Activated T-helper 2 cell treated with anti-CD3 and anti-CD28 coated beads, Interferon-gamma antibody, Interleukin-2, Interleukin-4, amounts not matched to agents 10 μg/mL and 5 μg/mL and 100 μg/mL, durations not matched to agents 14 hours and 24 hours and 36 hours (primary cell): ENCODE measurements at places on chromosomes 7 and 10. TPM values are rescaled to one million over a fixed set of nuclear protein-coding genes. Genes with fewer than 3 reads are reported as not detected.
A peak's percentile ranks its signal among the peaks of the same experiment; 100 is the strongest.

FGL2 gene
- 1.1 and 1.2 TPM in 2 replicates for total RNA-seq

- no peaks in the 10 kb centered on the region for H3K27me3 ChIP-seq
- H3K4me3 ChIP-seq, result no peak overlapping the region
- DNase-seq, result no peak
- H3K27ac ChIP-seq, result no peak overlapping the region
- peaks cover 16% of the 10 kb centered on the region for H3K36me3 ChIP-seq
Measured at GRCh38 chr7:130566168-130566897, 74.4 kb downstream of the MEST start.

GRCh38 chr7:102288285-102288930 is 1.7 kb downstream of the SH2B2 start:
- DNase-seq, result no peak
- no peak overlapping the region for H3K27ac ChIP-seq
- no peaks in the 10 kb centered on the region for H3K36me3 ChIP-seq
- H3K4me3 ChIP-seq, result peak overlapping the region; percentile 49

DNA sequence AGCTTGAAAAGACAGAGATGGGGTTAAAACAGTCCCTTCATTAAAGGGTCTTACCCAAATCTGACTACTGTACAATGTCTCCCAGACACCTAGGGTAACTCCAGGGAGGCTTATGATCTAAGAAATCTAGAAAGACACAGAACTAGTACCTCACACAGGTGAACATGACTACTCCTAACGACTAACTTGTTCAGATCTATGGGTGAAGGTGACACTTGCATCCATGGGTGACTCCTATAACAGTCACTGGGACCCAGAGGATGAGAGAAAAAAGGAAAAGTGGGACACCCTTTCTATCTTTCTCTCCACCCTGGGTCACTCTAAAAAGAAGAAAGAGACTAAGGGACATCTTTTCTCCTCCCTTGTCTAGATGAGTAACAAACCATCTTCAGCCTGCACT is 19.2 kb downstream of the AKR1C8 start:
- H3K27me3 ChIP-seq, result no peaks in the 10 kb centered on the region
- peaks cover 3% of the 10 kb centered on the region for H3K36me3 ChIP-seq
- peaks cover 7% of the 10 kb centered on the region for H3K4me1 ChIP-seq
- H3K4me3 ChIP-seq, result no peak overlapping the region

DNA sequence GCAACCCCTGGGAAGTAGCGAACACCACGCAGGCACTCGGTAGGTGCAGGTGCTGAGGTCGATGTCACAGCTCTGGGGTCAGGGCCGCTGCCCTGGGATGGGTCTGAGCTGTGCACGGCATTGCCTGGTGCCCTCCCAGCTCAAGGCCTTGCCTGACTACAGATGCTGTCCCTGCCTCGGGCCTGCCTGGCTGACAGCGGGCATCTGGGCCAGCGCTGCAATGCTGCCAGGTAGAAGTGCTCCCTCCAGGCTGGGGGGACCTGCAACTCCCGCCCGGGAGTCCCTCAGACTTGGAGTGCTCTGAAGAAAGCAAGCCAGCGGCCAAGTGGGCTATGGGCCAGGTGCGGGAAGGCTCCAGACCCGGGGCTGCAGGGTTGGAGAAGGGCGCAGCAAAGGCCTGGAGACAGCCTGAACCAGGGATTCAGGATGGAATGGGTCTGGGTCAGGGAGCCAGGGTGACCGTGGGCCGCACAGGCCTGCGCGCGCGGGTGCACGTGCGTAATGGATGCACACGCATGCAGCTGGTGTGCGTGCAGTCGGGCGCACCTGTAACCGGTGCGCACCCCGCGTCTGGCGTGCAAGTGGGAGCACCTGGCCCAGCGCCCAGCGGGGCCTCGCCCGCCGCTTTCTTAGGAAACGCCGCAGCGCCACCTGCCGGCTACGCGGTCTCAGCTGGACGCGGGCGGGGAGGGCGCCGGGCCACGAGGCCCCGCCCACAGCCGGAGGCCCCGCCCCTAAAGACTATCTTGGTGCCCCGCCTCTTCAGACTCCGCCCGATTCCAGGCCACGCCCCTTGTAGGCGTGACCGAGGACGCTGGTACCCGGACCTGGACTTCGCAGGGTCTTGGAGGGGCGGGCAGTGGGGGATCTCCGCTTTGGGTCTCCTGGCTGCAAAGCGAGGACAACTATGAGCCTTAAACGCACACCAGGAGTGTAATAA is 46.7 kb downstream of the MICALL2 start:
- no peak overlapping the region for H3K27ac ChIP-seq
- DNase-seq, result peak; percentile 78
- H3K27me3 ChIP-seq, result peaks cover 2% of the 10 kb centered on the region
- H3K4me1 ChIP-seq, result peaks cover 15% of the 10 kb centered on the region
- no peaks in the 10 kb centered on the region for H3K36me3 ChIP-seq
- H3K4me3 ChIP-seq, result peak overlapping the region; percentile 8

GRCh38 chr10:84525120-84525806 is 196.9 kb downstream of the CCSER2 start:
- no peak for DNase-seq
- no peaks in the 10 kb centered on the region for H3K4me1 ChIP-seq
- H3K4me3 ChIP-seq, result no peak overlapping the region
- no peak overlapping the region for H3K27ac ChIP-seq
- H3K36me3 ChIP-seq, result no peaks in the 10 kb centered on the region

- no peak overlapping the region for H3K27ac ChIP-seq
- H3K4me1 ChIP-seq, result no peaks in the 10 kb centered on the region
- no peaks in the 10 kb centered on the region for H3K36me3 ChIP-seq
- DNase-seq, result no peak
- no peak overlapping the region for H3K4me3 ChIP-seq
Measured at GRCh38 chr7:14009453-14010418, 20.3 kb upstream of the ETV1 start.

- DNase-seq, result no peak
- no peak overlapping the region for H3K27ac ChIP-seq
- no peaks in the 10 kb centered on the region for H3K36me3 ChIP-seq
- no peak overlapping the region for H3K4me3 ChIP-seq
- no peaks in the 10 kb centered on the region for H3K4me1 ChIP-seq
Measured at GRCh38 chr10:61592581-61592980, 70.1 kb upstream of the CABCOCO1 start.

A1CF gene
- total RNA-seq, result not detected in 2 replicates

GRCh38 chr7:143172354-143172753 is 10.9 kb upstream of the TAS2R39 start:
- H3K36me3 ChIP-seq, result no peaks in the 10 kb centered on the region
- no peak overlapping the region for H3K27ac ChIP-seq
- H3K27me3 ChIP-seq, result no peaks in the 10 kb centered on the region
- no peak overlapping the region for H3K4me3 ChIP-seq

TSPAN33 gene
- total RNA-seq, result 5.5 and 5.6 TPM in 2 replicates

METTL27 gene
- total RNA-seq, result 0.90 and 0.94 TPM in 2 replicates

GRCh38 chr10:111204838-111205237 is 128.0 kb downstream of the ADRA2A start:
- no peak overlapping the region for H3K4me3 ChIP-seq
- H3K27me3 ChIP-seq, result no peaks in the 10 kb centered on the region
- no peak overlapping the region for H3K27ac ChIP-seq
- H3K4me1 ChIP-seq, result no peaks in the 10 kb centered on the region
- no peaks in the 10 kb centered on the region for H3K36me3 ChIP-seq

GRCh38 chr7:90668992-90669391 is 72.9 kb downstream of the CDK14 start:
- H3K4me1 ChIP-seq, result no peaks in the 10 kb centered on the region
- no peak for DNase-seq
- H3K27ac ChIP-seq, result no peak overlapping the region

VIM gene
- total RNA-seq, result 337 and 342 TPM in 2 replicates

DNA sequence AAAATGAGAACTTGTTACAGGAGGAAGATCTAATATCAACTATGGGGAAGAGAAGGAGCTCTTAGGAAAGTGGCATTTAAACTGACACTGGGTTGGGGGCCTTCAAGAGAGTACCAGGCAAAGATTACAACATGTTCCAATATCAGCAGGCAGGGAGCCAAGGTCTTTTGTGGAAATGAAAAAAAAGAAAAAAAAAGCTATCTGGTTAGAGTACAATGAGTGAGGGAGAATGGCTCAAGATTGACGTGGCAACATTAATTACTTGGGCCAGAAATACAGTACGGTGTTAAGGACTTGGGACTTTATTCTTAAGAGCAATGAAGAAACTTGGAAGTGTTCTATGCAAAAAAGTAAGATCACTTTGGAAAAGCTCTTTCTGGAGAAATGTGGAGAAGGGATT is 132.3 kb upstream of the CDK1 start:
- H3K27ac ChIP-seq, result no peak overlapping the region
- peaks cover 8% of the 10 kb centered on the region for H3K4me1 ChIP-seq
- no peaks in the 10 kb centered on the region for H3K36me3 ChIP-seq
- no peak overlapping the region for H3K4me3 ChIP-seq
- no peaks in the 10 kb centered on the region for H3K27me3 ChIP-seq

TES gene
- total RNA-seq, result 44.3 and 46.3 TPM in 2 replicates

DNA sequence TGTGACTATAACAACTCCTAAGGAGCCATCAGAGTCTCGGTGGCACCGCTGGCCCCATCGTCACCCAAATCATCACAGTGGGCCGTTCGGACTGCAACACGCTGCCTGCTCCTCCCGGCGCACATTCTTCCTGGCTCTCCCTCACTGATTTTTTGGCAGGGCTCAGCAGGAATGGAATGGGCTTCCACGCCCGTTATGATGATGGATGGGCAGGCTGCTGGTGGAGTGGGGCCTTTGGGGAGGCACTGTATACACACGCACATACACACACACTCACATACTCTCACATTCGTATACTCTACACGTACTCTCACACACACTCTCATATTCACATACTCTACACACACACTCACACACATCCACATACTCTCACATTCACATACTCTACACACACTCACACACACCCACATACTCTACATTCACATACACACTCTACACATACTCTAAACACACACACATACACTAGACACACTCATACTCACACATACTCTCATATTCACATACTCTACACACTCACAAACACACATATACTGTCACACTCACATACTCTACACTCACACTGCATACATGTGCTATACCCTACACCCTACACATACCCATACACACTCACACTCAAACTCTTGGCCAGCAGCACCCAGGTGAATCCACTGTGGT is 99.8 kb downstream of the KCNMA1 start:
- DNase-seq, result no peak
- H3K27ac ChIP-seq, result no peak overlapping the region
- peaks cover 2% of the 10 kb centered on the region for H3K4me1 ChIP-seq
- H3K27me3 ChIP-seq, result peaks cover 2% of the 10 kb centered on the region
- H3K4me3 ChIP-seq, result no peak overlapping the region
- no peaks in the 10 kb centered on the region for H3K36me3 ChIP-seq

DNA sequence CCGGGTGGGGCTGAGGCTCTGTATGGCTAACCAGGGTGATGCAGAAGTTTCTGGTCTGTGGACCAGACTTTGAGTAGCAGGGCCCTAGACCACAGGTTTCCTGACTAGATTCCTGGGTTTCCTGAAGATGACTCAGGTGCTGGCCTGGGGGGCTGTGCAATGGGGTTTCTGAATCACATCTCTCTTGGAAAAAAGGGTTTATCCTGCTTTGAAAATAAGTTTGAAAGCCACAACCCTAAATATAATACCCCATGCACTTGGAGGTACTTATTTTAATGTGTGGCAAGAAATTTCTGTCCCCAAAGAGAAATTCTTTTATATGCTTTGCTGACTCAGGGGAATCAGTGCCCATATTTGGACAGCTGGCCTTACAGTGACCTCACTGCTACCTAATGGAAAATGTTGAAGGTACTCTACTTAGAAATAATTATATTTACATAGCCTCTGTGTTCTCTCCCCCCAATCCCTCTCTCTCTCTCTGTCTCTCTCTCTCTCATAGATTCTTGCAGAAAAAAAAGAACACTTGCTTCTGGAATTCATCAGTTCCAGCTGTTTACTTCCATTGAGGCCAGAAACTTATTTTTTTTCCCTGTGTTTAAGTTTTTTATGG is 184.4 kb upstream of the LYZL2 start:
- no peaks in the 10 kb centered on the region for H3K27me3 ChIP-seq
- no peaks in the 10 kb centered on the region for H3K36me3 ChIP-seq
- DNase-seq, result no peak
- peaks cover 34% of the 10 kb centered on the region for H3K4me1 ChIP-seq
- H3K27ac ChIP-seq, result no peak overlapping the region
- H3K4me3 ChIP-seq, result no peak overlapping the region

GRCh38 chr10:104582602-104582951 is 58.5 kb upstream of the SORCS3 start:
- no peak overlapping the region for H3K4me3 ChIP-seq
- no peak overlapping the region for H3K27ac ChIP-seq
- no peaks in the 10 kb centered on the region for H3K36me3 ChIP-seq

GRCh38 chr10:71649631-71650030 is 69.9 kb downstream of the C10orf105 start:
- H3K27ac ChIP-seq, result no peak overlapping the region
- no peaks in the 10 kb centered on the region for H3K36me3 ChIP-seq
- no peak for DNase-seq
- no peaks in the 10 kb centered on the region for H3K4me1 ChIP-seq
- no peak overlapping the region for H3K4me3 ChIP-seq
